Peyer's patch (tissue), 4 donors: ENCODE measurements at places on chromosomes 2 and 18.
A peak's percentile ranks its signal among the peaks of the same experiment; 100 is the strongest.

DNA sequence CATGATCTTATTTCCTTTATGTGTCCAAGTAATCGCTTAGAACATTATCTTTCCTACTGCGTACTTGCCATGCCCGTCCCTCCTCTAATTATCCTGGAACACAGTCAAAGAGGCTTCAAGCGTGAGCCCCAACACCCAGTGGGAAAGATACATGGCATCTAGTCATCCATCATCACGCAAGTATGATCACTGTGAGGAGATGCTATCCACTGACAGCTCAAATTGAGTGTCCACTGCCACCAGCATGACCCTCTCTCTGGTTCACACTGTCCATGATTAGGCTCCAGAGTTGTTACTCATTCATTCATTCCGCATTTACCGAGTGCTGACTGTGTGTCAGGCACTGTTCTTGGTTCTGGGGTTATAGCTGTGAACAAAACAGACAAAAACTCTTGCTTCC, 124.6 kb downstream of the COPS8 start:
- no peak for DNase-seq
- H3K4me3 ChIP-seq: no peak overlapping the region
- H3K27ac ChIP-seq: no peak overlapping the region
- H3K4me1 ChIP-seq: no peaks in the 10 kb centered on the region

DNA sequence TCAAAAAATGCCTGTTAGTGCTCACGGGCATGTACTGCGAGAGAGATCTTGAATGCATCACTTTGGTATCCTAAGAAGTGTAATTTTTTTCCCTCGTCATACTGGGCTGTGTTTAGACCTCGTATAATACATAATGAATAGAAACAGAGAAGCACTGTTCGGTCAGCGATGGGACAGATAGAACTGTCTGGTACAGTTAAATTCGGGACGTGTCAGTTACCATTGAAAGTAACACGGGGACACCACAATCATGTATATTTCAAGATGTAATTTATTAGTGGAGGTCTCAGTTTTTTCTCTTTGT, 1.8 kb downstream of the PKP4 start:
- H3K27me3 ChIP-seq: no peaks in the 10 kb centered on the region
- no peak for DNase-seq

- no peaks in the 10 kb centered on the region for H3K4me1 ChIP-seq
- H3K4me3 ChIP-seq: no peak overlapping the region
- no peaks in the 10 kb centered on the region for H3K27me3 ChIP-seq
- no peaks in the 10 kb centered on the region for H3K36me3 ChIP-seq
- DNase-seq: peak; percentile 84
Observed at GRCh38 chr2:10497797-10498251, 49.7 kb upstream of the ODC1 start.

GRCh38 chr2:1561811-1562421, 148.7 kb downstream of the TPO start:
- DNase-seq: no peak
- H3K4me3 ChIP-seq: no peak overlapping the region
- no peaks in the 10 kb centered on the region for H3K27me3 ChIP-seq

GRCh38 chr2:239831001-239831731, 194.0 kb downstream of the NDUFA10 start:
- H3K4me1 ChIP-seq: peaks cover 6% of the 10 kb centered on the region
- no peak overlapping the region for H3K4me3 ChIP-seq
- H3K27me3 ChIP-seq: no peaks in the 10 kb centered on the region
- H3K27ac ChIP-seq: no peak overlapping the region

GRCh38 chr2:148603562-148603920, 41.0 kb upstream of the EPC2 start:
- no peak overlapping the region for H3K4me3 ChIP-seq
- no peak for DNase-seq
- no peaks in the 10 kb centered on the region for H3K4me1 ChIP-seq
- H3K27me3 ChIP-seq: no peaks in the 10 kb centered on the region

- H3K4me3 ChIP-seq: no peak overlapping the region
- H3K27ac ChIP-seq: no peak overlapping the region
- no peaks in the 10 kb centered on the region for H3K4me1 ChIP-seq
- no peaks in the 10 kb centered on the region for H3K36me3 ChIP-seq
Observed at GRCh38 chr2:195985741-195986140, 82.9 kb downstream of the DNAH7 start.

DNA sequence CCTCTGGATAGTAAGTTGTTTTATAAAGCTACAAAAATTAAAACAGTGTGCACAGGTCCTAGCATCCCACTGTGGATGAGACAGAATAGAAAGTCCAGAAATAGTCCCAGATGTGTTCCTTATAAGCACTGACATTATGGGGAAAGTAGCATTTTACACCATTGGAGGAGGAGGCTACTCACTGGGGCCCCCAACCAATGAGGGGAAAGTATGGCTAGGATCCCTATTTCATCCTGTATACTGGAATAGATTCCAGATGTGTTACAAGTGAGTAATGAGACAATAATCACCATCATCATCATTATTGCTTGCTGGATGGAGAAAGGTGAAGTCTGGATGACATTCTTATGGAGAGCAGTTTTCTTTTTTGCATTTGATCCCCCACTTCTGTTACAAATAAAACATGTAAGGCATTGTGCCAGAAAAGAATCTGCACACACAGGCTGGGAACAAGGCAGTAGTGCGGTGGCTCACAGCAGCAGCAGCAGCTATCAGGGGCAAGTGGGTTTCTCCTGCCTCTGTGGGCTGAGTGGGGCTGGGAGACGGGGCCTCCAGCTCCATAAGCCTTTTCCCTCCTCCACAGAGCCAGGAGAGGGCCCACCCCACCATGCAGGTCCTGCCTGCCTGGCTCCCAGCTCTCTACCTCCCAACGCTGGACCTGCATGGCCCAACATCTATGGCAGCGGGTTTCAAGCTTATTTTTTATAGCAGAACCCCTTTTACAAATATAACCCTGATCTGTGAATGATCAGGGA, 5.0 kb downstream of the ARID5A start:
- no peak for DNase-seq
- H3K36me3 ChIP-seq: peaks cover 3% of the 10 kb centered on the region
- no peaks in the 10 kb centered on the region for H3K27me3 ChIP-seq
- H3K4me3 ChIP-seq: no peak overlapping the region
- H3K27ac ChIP-seq: no peak overlapping the region

DNA sequence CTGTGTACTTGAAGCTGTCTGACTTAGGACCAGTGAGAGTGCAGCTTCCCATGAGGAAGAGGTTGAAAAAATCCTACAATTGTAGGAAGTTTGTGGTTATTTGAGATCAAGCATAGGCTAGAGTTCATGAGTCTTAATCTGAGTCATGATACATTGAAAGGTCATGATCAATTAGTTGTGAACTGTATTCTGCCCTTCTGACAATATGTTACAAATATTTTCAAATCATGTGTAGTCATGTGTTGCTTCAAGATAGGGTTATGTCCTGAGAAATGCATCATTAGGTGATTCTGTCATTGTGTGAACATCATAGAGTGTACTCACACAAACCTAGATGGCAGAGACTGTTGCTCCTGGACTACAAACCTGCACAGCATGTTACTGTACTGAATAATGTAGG, 68.4 kb upstream of the MFF start:
- DNase-seq: no peak
- no peaks in the 10 kb centered on the region for H3K27me3 ChIP-seq
- H3K4me1 ChIP-seq: no peaks in the 10 kb centered on the region
- H3K27ac ChIP-seq: no peak overlapping the region
- no peak overlapping the region for H3K4me3 ChIP-seq

DNA sequence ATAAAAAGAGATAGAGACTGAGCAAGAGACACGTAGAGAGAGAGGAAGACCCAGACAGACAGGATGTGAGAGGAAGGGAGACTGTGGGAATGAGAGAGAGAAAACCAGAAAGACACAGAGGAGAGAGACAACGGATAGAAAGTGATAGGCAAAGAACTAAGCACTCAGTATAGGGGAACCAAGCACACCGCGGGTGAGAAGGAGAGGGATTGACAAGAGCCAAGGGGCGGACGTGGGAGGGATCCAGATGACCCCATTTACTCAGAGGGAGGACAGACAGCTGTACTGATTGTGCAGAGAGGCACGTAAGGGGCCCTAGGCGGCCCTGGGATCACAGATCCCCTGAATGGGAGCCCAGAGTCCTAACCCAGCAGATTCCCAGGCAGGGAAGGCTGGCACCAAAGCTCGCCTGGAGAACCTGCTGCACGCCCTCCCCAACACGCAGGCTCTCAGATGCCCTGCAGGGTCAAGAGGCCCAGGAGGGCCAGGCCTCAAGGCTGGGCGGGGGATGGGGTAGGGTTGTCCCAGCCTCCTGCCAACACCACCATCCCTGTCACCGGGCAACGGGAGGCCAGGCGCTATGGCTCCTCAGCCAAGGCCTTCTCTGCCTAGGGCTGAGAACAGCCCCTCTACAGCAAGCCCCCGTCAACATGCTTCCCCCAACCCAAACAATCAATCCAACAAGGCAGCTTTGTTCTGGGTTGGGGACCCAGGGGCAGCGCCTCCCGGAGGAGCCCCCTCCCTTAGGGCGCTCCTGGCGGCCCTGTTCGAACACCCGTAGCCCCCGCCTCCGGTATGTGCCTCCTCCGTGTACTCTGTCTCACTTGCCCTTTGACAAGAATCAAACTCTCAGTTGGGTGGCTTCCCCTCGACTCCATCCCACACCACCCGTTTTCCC, 579 bp downstream of the LOXL3 start:
- DNase-seq: no peak
- H3K27me3 ChIP-seq: no peaks in the 10 kb centered on the region
- H3K4me1 ChIP-seq: peaks cover 29% of the 10 kb centered on the region
- H3K36me3 ChIP-seq: no peaks in the 10 kb centered on the region
- H3K4me3 ChIP-seq: peak overlapping the region; percentile 88

GRCh38 chr2:70775141-70775540, 7.1 kb upstream of the ADD2 start:
- H3K4me1 ChIP-seq: no peaks in the 10 kb centered on the region
- H3K36me3 ChIP-seq: no peaks in the 10 kb centered on the region
- no peak overlapping the region for H3K4me3 ChIP-seq
- H3K27ac ChIP-seq: no peak overlapping the region
- no peak for DNase-seq
- no peaks in the 10 kb centered on the region for H3K27me3 ChIP-seq

- H3K4me1 ChIP-seq: no peaks in the 10 kb centered on the region
- H3K27me3 ChIP-seq: no peaks in the 10 kb centered on the region
- no peak overlapping the region for H3K4me3 ChIP-seq
- H3K36me3 ChIP-seq: no peaks in the 10 kb centered on the region
- no peak for DNase-seq
- no peak overlapping the region for H3K27ac ChIP-seq
Observed at GRCh38 chr2:1808981-1809422, 64.7 kb upstream of the PXDN start.

DNA sequence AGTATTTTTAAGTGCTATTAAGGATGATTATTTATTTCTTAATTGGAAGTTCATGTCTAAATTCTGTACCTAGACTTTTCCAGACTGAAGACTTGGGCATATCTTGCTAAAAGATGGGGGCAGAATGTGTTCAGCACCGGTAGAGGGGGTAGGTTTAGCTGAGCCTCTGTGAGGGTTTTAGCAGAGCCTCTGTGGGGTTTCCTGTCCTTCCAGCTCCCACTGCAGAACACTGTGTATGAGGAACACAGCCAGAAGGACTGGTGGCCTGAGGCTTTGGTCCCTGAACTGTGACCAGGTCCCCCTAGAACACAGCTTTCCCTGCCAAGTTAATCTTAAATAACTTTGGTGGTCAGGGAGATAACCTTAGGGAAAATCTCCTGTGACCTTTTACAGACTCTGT, 123.4 kb upstream of the EPC2 start:
- no peaks in the 10 kb centered on the region for H3K4me1 ChIP-seq
- H3K4me3 ChIP-seq: no peak overlapping the region
- no peaks in the 10 kb centered on the region for H3K36me3 ChIP-seq
- H3K27ac ChIP-seq: no peak overlapping the region
- no peak for DNase-seq

DNA sequence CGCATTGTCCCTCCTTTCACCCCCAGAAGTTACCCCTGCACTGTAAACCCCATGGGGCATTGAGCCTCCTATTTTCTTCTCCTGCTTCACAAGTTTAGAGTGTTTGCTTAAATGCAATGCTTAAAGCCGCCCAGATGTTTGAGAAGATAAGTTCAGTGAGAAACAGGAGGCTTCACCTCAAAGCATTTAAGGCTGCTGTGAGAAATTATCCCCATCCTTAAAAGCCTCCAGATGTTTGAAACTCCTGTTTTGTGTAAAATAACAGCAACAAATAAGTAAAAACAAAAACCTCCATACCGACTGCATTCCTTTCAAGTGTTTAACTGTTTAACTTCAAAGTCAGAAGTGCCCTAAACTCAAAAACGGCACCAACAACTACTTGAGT, 81.8 kb downstream of the RTP5 start:
- H3K4me3 ChIP-seq: no peak overlapping the region
- no peaks in the 10 kb centered on the region for H3K36me3 ChIP-seq
- no peak for DNase-seq
- H3K4me1 ChIP-seq: peaks cover 8% of the 10 kb centered on the region
- no peak overlapping the region for H3K27ac ChIP-seq
- no peaks in the 10 kb centered on the region for H3K27me3 ChIP-seq

DNA sequence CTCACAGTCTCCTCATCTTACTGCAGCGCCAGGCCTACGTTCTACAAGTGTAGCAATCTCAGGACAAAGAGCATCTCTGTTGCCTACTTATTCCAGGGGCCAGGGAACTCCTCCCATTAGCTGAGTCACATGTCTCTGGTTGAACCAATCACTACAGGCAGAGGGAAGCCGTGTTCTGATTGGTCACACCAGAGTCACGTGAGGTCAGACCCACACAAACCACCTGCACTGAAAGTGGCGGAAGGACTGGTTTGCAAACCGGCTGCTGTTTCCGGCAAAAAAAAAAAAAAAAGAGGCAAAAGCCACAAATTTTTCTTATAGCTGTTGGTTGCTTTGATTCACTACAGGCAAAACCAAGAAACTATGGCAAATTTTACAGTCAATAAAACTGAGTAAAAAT, 21.9 kb upstream of the USP14 start:
- H3K27me3 ChIP-seq: no peaks in the 10 kb centered on the region
- H3K4me3 ChIP-seq: no peak overlapping the region
- DNase-seq: no peak
- H3K36me3 ChIP-seq: no peaks in the 10 kb centered on the region
- H3K27ac ChIP-seq: no peak overlapping the region

DNA sequence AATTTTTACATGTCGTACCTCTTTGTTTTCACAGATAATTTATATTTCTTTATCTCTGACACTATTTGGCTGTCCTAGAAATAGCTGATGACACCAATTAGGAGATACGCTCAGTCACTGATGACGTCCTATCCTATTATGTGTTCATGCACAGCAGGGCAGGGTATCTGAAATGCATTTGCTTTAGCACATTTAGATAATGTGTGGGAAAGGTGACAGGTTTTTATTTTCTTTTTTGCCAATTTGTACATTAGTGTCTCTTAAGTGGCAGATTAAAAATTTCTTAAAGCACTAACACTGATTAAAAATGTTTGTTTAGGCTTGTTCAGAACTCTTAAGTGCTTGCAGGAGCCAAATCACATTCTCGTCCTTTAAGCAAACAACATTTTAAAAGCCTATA, 39.7 kb downstream of the CDC42EP3 start:
- no peak overlapping the region for H3K4me3 ChIP-seq
- no peak overlapping the region for H3K27ac ChIP-seq
- DNase-seq: no peak

GRCh38 chr2:151991010-151991409, 107.8 kb downstream of the CACNB4 start:
- H3K27me3 ChIP-seq: no peaks in the 10 kb centered on the region
- no peak overlapping the region for H3K4me3 ChIP-seq
- H3K36me3 ChIP-seq: no peaks in the 10 kb centered on the region
- H3K4me1 ChIP-seq: no peaks in the 10 kb centered on the region
- DNase-seq: no peak

- no peaks in the 10 kb centered on the region for H3K27me3 ChIP-seq
- DNase-seq: no peak
- no peaks in the 10 kb centered on the region for H3K36me3 ChIP-seq
- no peaks in the 10 kb centered on the region for H3K4me1 ChIP-seq
- H3K4me3 ChIP-seq: no peak overlapping the region
Observed at GRCh38 chr2:114354199-114354598, 88.2 kb upstream of the DPP10 start.
